Breast epithelium (tissue), 4 donors: ENCODE measurements at places on chromosomes 2 and 18. TPM values are rescaled to one million over a fixed set of nuclear protein-coding genes. Genes with fewer than 3 reads are reported as not detected.
A peak's percentile ranks its signal among the peaks of the same experiment; 100 is the strongest.

DNA sequence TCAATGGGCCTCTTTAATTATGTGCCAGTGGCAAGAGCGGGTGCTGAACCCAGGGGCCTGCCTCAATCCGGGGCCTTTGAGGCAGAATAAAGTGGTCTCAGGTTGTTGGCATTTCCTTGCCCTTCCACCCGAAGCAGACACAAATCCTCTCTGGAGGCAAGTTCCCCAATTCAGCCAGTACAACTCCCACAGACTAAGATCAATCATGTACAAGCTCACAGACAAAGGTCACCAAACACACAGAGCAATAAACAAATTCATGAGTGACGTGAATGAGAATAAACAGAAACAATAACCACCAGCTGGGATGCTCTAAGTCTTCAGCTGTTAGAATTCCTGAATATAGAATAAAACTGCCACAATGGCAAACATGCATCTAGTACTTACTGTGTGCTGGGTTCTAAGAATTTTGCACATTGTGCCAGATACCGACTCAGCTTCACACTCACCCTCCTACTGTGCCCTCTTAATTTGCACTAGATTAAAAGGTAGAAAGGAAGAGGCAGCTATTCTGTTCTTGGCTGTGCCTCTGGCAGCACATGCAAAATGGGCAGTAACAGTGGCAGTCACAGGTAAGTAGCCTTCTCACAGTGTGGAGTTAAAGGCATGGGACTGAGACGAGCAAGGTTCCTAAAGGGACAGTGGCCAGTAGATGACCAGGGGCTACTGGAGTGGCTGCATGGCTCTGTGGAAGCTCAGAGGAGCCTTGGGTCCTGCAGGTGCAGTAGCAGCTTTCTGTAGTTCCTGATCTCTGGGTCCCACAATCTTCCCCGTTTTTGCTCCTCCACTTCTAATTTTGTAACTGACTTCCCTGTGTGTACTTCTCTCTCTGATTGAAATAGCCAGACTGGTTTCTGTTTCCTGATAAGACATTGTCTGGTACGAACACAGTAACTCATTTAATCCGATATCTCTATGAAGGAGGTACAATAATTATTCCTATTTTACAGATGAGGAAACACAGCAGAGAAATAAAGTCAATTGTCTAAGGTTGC, 34.6 kb upstream of the IL1B start:
- H3K4me1 ChIP-seq, result no peaks in the 10 kb centered on the region
- no peak for DNase-seq
- no peak overlapping the region for H3K27ac ChIP-seq
- peaks cover 27% of the 10 kb centered on the region for H3K27me3 ChIP-seq
- no peak overlapping the region for H3K4me3 ChIP-seq

Gene ANKRD29
- total RNA-seq, result 13.8 TPM

Gene RGPD4
- not detected for total RNA-seq

Gene UGT1A7
- not detected for total RNA-seq

Gene STAMBP
- 26.1 TPM for total RNA-seq

Gene GALNT13
- 17.3 TPM for total RNA-seq

DNA sequence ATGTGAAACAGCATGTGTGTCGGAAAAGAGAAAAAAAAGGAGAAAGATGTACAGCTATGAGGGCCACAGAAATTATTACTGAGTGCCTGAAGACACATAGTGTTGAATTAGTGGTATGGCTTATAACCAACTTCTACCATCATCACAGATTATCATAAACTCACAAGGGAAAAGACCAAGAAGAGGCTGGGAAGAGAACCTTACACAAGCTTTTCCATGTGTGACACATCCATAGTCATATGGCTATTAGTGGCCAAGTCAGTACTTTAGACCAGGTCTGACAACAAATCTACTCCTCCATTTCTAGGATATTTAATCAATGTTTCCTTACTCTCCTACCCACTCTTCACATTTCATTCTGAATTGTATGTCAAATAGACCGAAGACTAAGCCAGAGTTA, 3.5 kb upstream of the GALNT5 start:
- no peaks in the 10 kb centered on the region for H3K36me3 ChIP-seq
- DNase-seq, result no peak
- no peak overlapping the region for H3K27ac ChIP-seq
- no peaks in the 10 kb centered on the region for H3K27me3 ChIP-seq

GRCh38 chr18:59783138-59783537, 85.9 kb upstream of the CCBE1 start:
- no peaks in the 10 kb centered on the region for H3K36me3 ChIP-seq
- no peak overlapping the region for H3K4me3 ChIP-seq
- H3K27ac ChIP-seq, result no peak overlapping the region

DNA sequence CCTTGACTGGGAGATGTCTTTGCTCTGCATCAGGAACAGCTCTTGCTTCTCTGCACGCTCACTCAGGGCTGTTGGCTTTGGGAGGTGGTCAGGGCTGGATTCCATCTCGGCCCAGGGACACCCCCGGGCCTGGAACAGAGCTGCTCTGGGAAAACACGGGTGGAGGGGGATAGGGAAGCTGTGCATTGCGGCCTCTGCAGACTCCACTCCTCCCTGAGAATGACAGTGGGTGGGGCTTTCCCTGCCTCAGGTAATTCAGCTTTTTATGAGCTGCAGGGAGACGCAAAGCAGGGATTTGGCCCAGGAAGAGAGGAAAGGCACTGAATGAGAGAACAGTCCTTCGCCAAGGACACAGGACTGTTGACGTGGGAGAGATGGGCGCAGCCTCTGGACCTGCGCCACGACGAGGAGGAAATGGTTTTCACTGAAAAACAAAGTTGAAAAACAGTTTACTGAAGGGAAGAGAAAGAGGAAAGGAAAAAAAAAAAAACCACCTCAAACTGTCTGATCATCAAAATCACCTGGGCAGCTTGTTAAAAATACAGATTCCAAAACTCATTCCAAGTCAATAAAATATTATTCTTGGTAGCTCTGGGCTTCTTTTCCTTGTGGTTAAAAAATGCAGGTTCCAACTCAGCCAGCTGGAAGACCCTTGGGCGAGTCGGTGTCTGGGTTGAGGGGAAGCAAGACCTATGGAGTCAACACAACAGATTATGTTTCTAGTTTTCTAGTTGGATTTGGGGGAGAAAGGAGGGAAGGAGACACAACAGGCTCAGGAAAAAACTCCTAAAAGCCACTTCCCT, 194.0 kb downstream of the ZFP36L2 start:
- no peaks in the 10 kb centered on the region for H3K36me3 ChIP-seq
- peak overlapping the region; percentile 95 for H3K27ac ChIP-seq
- no peaks in the 10 kb centered on the region for H3K27me3 ChIP-seq
- no peak overlapping the region for H3K4me3 ChIP-seq

Gene SOS1
- 49.0 TPM for total RNA-seq

- no peaks in the 10 kb centered on the region for H3K36me3 ChIP-seq
- no peak for DNase-seq
- H3K27ac ChIP-seq, result no peak overlapping the region
- H3K27me3 ChIP-seq, result no peaks in the 10 kb centered on the region
Measured at GRCh38 chr2:26235089-26235488, 9.3 kb downstream of the HADHA start.

Gene UNC80
- not detected for total RNA-seq

DNA sequence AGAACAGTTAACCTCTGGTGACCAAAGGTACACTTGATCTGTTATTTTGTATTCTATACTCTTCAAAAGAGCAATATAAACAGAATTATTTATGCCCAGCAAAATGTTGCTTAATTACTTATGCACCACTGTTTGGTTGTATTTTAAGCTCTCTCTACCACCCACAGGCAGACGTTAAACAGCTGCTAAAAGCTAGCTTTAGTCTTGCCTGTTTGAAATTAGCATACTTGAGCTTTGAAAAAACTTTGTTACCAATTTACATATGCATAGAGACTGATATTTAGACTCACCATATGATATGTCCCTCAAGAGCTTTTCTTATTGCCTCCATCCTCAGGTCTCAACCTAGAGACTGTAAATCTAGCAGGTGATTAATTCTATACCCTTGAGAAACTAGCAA, 426.9 kb downstream of the NR4A2 start:
- H3K4me1 ChIP-seq, result no peaks in the 10 kb centered on the region
- no peaks in the 10 kb centered on the region for H3K27me3 ChIP-seq
- no peaks in the 10 kb centered on the region for H3K36me3 ChIP-seq

Gene ZNF385B
- total RNA-seq, result 4.5 TPM

DNA sequence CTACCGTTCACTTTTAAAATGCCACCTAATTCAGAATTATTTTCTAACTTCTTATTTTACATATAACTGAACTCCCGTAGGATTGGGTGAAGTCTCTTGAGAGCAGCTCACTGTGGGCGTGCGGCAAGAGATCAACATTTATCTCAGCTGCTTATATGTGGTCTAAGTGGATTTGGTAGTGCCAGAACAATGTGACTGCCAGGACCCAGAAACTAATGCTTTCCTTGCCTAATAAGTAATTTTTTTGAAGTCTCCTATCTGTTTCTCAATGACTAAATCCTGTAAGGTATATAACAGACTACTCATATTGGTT, 11.2 kb upstream of the NFE2L2 start:
- no peaks in the 10 kb centered on the region for H3K4me1 ChIP-seq
- no peaks in the 10 kb centered on the region for H3K27me3 ChIP-seq
- H3K27ac ChIP-seq, result peak overlapping the region; percentile 33
- no peak overlapping the region for H3K4me3 ChIP-seq
- no peak for DNase-seq

DNA sequence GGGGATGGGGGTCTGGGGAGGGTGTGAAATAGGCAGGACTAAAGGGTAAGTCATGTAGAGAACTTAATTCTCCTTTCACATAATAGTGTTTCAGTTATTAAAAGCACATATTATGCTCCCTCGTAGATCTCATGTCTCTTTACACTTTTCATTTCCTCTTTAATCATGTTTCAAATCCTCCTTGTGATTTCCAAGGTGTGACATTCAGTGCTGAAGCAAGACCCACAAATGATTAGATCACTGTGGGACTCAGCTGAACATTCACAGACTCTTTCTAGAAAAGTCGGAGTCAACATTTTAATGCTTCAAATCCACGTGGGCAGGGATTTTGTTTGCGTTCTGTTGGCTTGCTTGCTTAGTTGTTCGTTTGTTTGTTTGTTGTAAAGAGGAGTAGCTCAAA, 34.7 kb upstream of the CALCRL start:
- DNase-seq, result no peak
- no peaks in the 10 kb centered on the region for H3K36me3 ChIP-seq
- H3K27ac ChIP-seq, result no peak overlapping the region
- H3K4me1 ChIP-seq, result no peaks in the 10 kb centered on the region

Gene UGT1A5
- not detected for total RNA-seq

GRCh38 chr2:60267122-60267521, 286.3 kb downstream of the BCL11A start:
- H3K27ac ChIP-seq, result no peak overlapping the region
- H3K4me1 ChIP-seq, result no peaks in the 10 kb centered on the region
- H3K36me3 ChIP-seq, result no peaks in the 10 kb centered on the region
- no peak overlapping the region for H3K4me3 ChIP-seq
- DNase-seq, result no peak

- DNase-seq, result no peak
- no peak overlapping the region for H3K4me3 ChIP-seq
- H3K27me3 ChIP-seq, result no peaks in the 10 kb centered on the region
- no peaks in the 10 kb centered on the region for H3K36me3 ChIP-seq
- H3K27ac ChIP-seq, result no peak overlapping the region
Measured at GRCh38 chr18:3931542-3932112, 481.7 kb downstream of the TGIF1 start.

Gene C1GALT1C1L
- total RNA-seq, result 2.9 TPM

Gene PAX8
- total RNA-seq, result 2.6 TPM

GRCh38 chr18:60215432-60215831, 157.1 kb downstream of the MC4R start:
- DNase-seq, result no peak
- no peaks in the 10 kb centered on the region for H3K4me1 ChIP-seq
- H3K4me3 ChIP-seq, result no peak overlapping the region
- no peaks in the 10 kb centered on the region for H3K27me3 ChIP-seq
- no peaks in the 10 kb centered on the region for H3K36me3 ChIP-seq
- H3K27ac ChIP-seq, result no peak overlapping the region

- no peaks in the 10 kb centered on the region for H3K36me3 ChIP-seq
- no peak overlapping the region for H3K27ac ChIP-seq
- H3K4me1 ChIP-seq, result no peaks in the 10 kb centered on the region
- no peak for DNase-seq
- no peaks in the 10 kb centered on the region for H3K27me3 ChIP-seq
Measured at GRCh38 chr2:111042772-111043771, 77.6 kb upstream of the BCL2L11 start.

GRCh38 chr2:108325756-108326155, 37.1 kb downstream of the SULT1C2 start:
- no peaks in the 10 kb centered on the region for H3K4me1 ChIP-seq
- no peak overlapping the region for H3K4me3 ChIP-seq
- no peaks in the 10 kb centered on the region for H3K36me3 ChIP-seq
- no peak overlapping the region for H3K27ac ChIP-seq
- H3K27me3 ChIP-seq, result no peaks in the 10 kb centered on the region
- no peak for DNase-seq

DNA sequence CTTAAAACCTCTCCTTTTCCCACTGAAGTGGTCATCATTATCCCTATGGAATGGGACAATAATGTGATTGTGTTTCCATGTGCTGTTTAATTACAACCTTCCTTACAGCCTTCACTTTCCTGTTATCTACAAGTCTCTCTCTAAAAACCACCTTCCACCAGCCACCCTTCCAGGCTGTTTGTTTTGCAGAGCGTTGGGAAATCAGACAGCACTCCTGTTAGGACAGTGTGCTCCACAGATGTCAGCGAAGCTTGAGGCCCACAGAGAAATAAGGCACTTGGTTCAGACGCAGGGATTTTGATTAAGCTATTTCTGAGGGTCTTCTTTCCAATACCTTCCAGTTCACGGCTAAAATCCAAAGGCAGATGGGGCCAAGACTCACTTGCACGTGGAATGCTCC, 32.3 kb upstream of the ASPRV1 start:
- H3K4me1 ChIP-seq, result no peaks in the 10 kb centered on the region
- H3K4me3 ChIP-seq, result no peak overlapping the region
- no peaks in the 10 kb centered on the region for H3K27me3 ChIP-seq
- H3K36me3 ChIP-seq, result no peaks in the 10 kb centered on the region
- H3K27ac ChIP-seq, result no peak overlapping the region
- no peak for DNase-seq

Gene PFN4
- not detected for total RNA-seq

DNA sequence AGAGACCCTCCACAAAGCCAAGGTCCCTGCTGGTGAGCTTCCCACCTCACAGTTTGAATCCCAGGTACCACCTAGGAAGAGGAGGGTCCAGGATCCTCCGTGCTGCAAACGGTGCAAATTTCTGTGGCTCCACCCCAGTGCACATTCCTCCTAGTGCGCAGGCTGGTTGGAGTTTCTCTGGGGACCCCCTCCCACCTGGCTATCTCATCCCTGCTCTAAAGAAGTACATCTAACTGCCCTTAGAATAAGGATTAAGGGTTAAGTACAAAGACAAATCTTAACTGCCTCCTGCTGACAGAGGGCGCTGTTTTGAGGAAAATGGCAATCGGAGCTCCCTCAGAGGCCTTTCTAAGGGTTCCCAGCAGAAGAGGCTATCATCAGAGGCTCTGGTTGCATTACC, 109.6 kb upstream of the FSIP2 start:
- H3K27ac ChIP-seq, result no peak overlapping the region
- no peak for DNase-seq
- no peaks in the 10 kb centered on the region for H3K36me3 ChIP-seq
- no peaks in the 10 kb centered on the region for H3K4me1 ChIP-seq
